ENCODE measurements at places on chromosomes 3 and 15. TPM values are rescaled to one million over a fixed set of nuclear protein-coding genes. Genes with fewer than 3 reads are reported as not detected.

MNS1 gene
- polyA plus RNA-seq: 2.1 TPM

FURIN gene
- polyA plus RNA-seq: 11.5 TPM

MYL3 gene
- polyA plus RNA-seq: 1.7 TPM

ACTRT3 gene
- polyA plus RNA-seq: 1.1 TPM

CEP97 gene
- 1.2 TPM for polyA plus RNA-seq

CSK gene
- 25.8 TPM for polyA plus RNA-seq

SPCS1 gene
- 42.2 TPM for polyA plus RNA-seq

LOXL1 gene
- polyA plus RNA-seq: 58.0 TPM

ROPN1 gene
- not detected for polyA plus RNA-seq

POTEB2 gene
- polyA plus RNA-seq: not detected

DLL4 gene
- 3.9 TPM for polyA plus RNA-seq
